ENCODE measurements at places on chromosomes 7 and 10.

DNA sequence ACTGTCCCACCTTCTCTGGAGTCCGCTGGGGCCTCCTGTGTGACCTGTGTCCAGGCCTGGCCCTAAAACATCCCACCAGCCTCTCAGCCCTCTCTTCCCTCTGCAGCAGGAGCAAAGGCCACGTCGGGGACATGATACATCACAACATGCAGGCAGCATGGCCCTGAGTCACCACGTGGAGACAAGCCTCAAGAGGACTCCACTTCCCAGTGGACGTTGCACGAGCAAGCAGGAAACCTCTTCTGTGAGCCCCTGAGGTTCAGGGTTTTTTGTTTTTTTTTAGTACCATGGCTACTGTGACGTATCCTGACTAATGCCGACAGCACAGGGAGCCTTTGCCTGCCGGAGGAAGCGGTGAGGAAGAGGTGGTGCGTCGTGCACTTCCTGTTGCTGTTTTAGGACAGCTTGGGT, 165.9 kb downstream of the DNAJB6 start:
- no peak for DNase-seq

GRCh38 chr10:23326544-23327307, 17.9 kb downstream of the C10orf67 start:
- DNase-seq: no peak

DNA sequence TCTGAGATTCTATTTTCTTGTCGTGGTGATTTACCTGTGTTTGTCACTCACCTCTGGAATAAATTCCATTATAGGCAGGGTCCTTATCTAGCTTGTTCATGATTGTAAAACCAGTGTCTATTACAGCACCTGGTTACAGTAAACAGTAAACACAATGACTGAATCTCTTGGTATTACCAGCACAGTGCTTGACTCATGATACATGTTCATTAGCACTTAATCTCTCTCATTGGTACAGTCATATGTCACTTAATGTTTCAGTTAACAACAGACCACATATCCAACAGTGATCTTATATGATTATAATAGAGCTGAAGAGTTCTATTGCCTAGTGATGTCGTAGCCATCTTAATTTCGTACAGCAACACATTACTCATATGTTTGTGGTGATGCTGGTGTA, 1.6 kb upstream of the TASOR2 start:
- no peak for DNase-seq

GRCh38 chr7:24307326-24307725, 23.3 kb downstream of the NPY start:
- no peak for DNase-seq

DNA sequence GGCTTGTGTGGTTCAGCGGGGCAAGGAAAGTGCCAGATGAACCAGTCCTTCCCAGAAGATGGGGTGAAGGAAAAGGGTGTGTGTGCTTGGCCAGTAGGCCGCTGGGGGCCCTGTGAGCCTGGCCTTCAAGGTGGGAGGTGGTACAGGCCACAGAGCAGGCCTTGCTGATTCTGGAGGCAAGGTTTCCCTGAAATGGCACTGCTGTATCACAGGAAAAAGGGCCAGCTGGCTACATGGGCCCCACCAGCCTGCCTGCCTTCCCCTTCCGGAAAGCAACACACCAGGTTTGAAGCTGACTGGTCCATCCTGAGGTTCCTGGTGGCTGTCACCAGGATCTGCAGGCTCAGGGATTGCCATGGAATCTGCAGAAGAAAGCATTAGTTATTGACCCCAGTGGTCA, 12.5 kb downstream of the MMRN2 start:
- no peak for DNase-seq

All from SW 1271 (cell line).